ENCODE measurements at places on chromosomes 3 and 15.

DNA sequence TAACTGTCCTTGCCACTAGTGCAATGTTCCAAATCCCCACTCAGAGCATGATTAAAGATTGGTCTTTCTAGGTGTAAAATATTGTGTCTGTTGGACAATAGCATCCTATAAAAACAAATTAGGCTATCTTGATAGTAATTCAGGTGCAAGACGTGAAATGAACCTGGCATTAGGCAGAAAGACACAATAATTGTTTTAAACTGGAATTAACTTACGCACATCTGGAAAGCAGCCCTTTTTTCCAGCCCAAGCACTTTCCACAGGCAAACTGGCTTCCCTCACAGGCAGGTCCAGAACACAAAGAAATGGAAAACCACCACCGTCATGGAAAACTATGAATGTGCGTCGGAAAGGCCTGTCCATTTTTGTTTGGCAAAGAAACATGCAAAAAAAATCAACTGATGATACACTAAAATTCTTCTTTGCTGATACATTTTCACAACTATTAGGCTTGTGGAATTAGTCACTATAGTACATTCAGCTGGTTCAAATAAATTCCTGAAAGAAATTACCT is 474.7 kb upstream of the IL12A start:
- no peak for DNase-seq

DNA sequence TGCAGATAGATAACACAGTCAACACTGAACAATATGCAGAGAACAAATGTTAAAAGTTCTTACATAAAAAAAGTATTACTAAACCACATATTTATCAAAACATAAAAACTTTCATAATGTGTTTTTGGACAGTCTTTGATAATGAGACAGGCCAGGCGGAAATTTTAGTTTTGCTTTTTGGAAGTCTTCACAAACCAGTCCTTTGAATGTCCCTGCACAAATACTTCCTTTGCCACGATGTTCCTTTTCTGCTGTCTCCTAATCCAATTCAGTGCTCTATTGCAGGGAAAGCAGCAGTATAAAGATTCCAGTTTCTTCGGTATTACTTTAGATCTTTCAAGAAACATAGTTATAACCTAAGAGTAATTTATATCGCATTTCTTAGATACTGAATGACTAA is 135.9 kb downstream of the TBL1XR1 start:
- DNase-seq, result peak; percentile 32

DNA sequence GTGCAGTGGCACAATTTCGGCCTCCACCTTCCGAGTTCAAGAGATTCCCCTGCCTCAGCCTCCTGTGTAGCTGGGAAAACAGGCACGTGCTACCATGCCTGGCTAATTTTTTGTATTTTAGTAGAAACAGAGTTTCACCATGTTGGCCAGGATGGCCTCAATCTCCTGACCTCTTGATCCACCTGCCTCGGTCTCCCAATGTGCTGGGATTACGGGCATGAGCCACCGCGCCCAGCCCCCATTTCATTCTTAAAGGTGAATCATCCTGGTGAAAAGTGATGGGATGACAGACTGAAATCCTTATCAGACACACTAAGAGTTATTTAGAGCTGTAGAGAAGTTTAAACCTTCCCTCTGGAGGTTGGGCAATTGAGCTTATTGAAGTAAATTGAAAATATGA is 24.1 kb upstream of the SERPINI2 start:
- DNase-seq, result no peak

DNA sequence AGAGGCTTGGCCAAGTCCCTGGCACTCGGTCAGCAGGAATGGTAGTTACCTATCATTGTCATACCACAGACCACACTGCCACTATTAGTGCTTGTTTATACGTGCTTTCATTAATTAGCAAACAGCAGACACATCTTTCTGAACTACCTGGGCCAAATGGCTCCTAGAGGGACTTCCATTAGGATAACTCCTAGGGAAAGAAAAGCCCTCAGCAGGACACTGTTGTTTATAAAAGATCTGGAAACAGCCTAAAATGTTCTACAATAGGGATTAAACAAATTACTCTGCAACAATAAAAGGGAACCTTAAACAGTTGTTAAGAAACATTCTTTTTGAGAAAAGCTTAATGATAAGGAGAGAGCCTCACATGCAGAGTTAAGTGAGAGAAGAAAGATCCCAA is 38.5 kb downstream of the ARHGEF3 start:
- no peak for DNase-seq

DNA sequence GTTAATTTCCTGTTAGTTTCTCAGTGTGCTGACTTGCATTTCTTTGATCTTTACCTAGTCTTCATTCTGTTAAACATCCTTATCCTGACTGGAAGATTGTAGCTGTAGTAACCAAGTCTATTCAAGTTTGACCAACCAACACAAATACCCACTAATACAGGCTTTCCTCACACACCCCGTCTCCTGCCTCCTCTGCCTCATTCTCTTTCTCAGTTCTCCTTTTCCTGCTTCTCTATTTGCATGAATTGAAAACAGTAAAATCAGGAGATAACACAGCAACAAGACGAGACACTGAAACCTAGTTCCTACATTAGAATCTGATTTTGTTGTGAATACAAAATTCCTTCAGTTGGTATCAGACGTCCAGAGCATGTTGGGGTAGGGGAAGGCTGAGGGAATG is 116.9 kb upstream of the ARPP21 start:
- no peak for DNase-seq

DNA sequence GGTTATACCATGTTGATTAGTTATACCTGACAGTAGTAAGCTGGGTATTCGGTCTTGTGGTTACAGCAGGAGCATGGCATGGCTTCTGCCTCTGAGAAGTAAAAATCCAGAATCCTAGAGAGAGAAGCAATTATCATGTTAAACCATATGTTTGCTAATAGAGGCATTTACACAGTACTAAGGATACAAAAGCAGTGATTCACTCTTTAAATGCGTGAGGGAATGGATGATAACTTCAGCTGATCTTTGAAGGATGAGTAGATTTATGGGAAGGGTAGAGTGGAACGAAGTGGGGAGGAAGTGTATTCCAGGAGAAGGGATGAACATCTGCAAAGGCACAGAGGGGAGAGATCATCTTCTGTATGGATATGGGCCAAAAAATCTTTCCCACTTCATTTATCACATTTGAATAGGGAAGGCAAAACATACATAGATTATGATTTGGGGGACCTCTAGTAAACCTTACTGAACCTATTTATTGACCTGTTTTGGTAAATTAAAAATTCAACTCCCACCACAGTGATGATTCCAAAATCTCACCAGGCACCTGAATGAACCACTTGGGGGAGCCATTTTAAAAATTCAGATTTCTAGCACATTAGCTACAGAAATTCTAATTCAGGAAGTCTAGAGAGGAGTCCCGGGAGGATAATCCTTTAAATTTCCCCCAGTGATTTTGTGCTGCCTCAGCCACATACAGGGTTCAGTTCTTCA is 35.1 kb downstream of the IGSF10 start:
- no peak for DNase-seq

- DNase-seq, result peak; percentile 68
These were observed 81.6 kb downstream of the HERC1 start for GRCh38 chr15:63752075-63752684.

DNA sequence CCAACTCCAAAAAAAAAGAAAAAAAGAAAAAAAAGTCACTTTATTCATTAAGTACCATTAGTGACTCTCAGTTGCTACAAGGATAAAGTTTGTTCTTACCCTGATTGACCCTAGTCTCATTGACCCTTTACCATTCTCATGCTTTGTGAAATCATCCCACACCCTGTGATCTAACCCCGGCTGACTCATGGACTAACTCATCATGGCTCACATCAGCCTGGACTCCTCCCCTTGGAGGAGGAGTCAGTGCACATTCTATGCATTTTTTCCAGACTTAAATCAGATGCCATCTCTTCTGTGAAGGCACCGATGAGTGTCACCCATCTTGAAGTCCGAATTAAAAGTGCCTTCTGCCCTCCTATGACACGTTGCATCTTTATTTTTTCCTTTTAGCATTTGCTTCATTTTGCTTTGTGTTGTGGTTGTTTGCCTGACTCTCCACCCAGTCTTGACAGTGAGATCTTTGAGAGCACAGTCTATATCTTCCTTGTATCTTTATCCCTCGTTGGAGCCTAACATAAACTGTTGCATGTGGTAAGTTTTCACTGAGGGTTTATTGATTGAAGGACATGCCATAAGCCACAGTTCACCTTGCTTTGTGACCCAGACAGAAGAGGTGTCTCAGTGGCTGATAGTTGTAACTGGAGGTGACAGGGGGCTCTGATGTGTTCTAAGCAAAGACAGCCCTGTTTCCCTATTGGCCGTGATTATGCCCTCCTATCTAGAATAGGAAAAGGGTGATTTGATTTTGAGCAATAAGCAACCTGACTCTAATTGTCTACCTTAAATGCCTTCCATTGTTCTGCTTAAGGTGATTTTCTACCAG is 72.1 kb downstream of the IL1RAP start:
- DNase-seq, result no peak

GRCh38 chr15:89122505-89123180 is 34.4 kb downstream of the ABHD2 start:
- DNase-seq, result no peak

- no peak for DNase-seq
These were observed 575.1 kb downstream of the EPHA3 start for GRCh38 chr3:89682556-89682955.

GRCh38 chr3:18557216-18557615 is 132.1 kb upstream of the SATB1 start:
- DNase-seq, result no peak

DNA sequence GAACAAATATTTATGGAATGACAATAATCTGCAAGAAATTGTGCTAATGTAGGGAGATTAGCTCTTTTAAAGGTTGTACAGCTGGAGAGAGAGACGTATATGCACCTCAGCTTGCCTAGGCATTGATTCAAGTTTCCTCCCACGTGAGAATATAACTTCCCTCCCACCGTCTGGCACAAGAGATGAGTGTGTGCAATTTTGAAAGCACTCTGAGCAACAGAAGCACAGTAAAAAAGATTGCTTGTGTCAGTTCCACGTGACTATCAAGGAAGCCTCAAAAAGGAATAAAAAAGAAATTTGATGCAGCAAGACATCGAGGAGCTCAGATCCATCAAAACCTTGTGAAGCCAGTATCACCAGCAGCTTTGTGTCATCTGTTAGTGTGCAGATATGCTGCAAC is 435.3 kb downstream of the TUSC7 start:
- DNase-seq, result no peak

- DNase-seq, result no peak
These were observed 22.2 kb upstream of the GMPPB start for GRCh38 chr3:49745986-49746385.

GRCh38 chr3:21294768-21295167 is 456.2 kb downstream of the ZNF385D start:
- no peak for DNase-seq

Data from midbrain (tissue), 1 donor.